ENCODE measurements at places on chromosomes 3 and 15. TPM values are rescaled to one million over a fixed set of nuclear protein-coding genes. Genes with fewer than 3 reads are reported as not detected.

Gene DPPA4
- 11.4 TPM for total RNA-seq

GRCh38 chr15:74543583-74543982 is 2.6 kb downstream of the ARID3B start:
- H3K4me1 ChIP-seq = peaks cover 24% of the 10 kb centered on the region
- DNase-seq = no peak
- H3K27me3 ChIP-seq = no peaks in the 10 kb centered on the region

- no peak overlapping the region for H3K4me3 ChIP-seq
- H3K4me1 ChIP-seq = no peaks in the 10 kb centered on the region
- H3K27ac ChIP-seq = no peak overlapping the region
- H3K36me3 ChIP-seq = no peaks in the 10 kb centered on the region
Measured at GRCh38 chr15:45802140-45802539, 167.3 kb downstream of the SQOR start.

DNA sequence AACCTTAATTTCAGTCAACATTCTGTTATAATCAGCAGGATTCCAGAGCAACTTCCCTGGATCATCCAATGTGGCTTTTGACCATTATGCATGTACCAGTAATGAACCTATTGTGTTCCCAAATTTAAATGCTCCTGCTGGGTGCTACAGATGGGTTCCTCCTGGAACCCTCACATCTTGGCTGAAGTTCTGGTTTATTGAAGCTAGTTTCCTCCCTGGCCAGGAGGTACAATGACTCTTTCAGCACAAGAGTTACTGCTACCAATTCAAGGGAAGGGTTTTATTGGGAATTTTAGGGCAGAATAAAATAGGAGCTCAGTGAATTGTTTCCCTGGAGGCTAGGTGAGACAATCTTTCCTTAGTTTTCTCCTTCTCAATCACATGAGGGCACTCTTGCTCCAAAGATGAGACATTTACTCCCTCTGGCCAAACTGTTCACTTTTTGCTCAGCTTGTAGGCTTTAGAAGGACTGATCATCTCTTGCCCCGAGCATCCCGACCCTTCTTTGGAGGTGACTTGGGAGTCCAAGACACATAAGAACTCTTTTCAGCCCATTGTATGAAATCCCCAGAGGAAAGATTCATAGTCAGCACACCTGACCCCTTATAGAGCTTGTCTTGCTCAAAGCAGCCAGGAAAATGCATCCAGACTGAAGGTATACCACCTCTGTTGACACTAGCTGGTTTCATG is 8.8 kb upstream of the NPHP3 start:
- H3K4me3 ChIP-seq = no peak overlapping the region
- H3K27ac ChIP-seq = no peak overlapping the region
- no peaks in the 10 kb centered on the region for H3K27me3 ChIP-seq
- no peaks in the 10 kb centered on the region for H3K36me3 ChIP-seq

GRCh38 chr15:37059086-37059485 is 41.3 kb downstream of the MEIS2 start:
- no peaks in the 10 kb centered on the region for H3K27me3 ChIP-seq
- H3K4me3 ChIP-seq = no peak overlapping the region
- peak overlapping the region; percentile 70 for H3K27ac ChIP-seq
- peak; percentile 37 for DNase-seq

DNA sequence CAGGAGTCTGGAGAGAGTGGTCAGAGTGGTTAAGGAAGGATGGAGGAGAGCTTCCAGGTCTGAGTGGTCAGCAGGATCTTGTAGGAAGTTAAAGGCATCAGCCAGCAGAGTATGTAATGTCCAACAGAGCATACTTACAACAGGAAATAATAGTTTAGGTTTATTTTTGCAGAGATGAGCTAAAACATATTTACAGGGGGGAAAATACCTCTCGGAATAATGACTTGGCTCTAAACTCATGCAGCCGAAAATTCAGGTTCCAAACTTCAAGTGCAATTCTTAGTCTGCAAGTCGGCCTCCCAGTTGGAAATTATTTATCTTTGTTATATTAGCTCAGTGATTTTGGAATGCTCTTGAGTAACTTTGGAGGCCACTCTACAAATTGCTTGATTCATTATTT is 385.0 kb upstream of the C2CD4B start:
- no peaks in the 10 kb centered on the region for H3K36me3 ChIP-seq
- H3K27ac ChIP-seq = no peak overlapping the region
- peaks cover 4% of the 10 kb centered on the region for H3K4me1 ChIP-seq
- H3K27me3 ChIP-seq = no peaks in the 10 kb centered on the region

- H3K4me1 ChIP-seq = peaks cover 26% of the 10 kb centered on the region
- no peaks in the 10 kb centered on the region for H3K27me3 ChIP-seq
- H3K27ac ChIP-seq = no peak overlapping the region
- DNase-seq = no peak
- H3K36me3 ChIP-seq = no peaks in the 10 kb centered on the region
Measured at GRCh38 chr15:96052154-96052553, 278.3 kb upstream of the NR2F2 start.

Measured in hepatocyte (in vitro differentiated cells).